ENCODE measurements at places on chromosomes 16 and 17. TPM values are rescaled to one million over a fixed set of nuclear protein-coding genes. Genes with fewer than 3 reads are reported as not detected.

DNA sequence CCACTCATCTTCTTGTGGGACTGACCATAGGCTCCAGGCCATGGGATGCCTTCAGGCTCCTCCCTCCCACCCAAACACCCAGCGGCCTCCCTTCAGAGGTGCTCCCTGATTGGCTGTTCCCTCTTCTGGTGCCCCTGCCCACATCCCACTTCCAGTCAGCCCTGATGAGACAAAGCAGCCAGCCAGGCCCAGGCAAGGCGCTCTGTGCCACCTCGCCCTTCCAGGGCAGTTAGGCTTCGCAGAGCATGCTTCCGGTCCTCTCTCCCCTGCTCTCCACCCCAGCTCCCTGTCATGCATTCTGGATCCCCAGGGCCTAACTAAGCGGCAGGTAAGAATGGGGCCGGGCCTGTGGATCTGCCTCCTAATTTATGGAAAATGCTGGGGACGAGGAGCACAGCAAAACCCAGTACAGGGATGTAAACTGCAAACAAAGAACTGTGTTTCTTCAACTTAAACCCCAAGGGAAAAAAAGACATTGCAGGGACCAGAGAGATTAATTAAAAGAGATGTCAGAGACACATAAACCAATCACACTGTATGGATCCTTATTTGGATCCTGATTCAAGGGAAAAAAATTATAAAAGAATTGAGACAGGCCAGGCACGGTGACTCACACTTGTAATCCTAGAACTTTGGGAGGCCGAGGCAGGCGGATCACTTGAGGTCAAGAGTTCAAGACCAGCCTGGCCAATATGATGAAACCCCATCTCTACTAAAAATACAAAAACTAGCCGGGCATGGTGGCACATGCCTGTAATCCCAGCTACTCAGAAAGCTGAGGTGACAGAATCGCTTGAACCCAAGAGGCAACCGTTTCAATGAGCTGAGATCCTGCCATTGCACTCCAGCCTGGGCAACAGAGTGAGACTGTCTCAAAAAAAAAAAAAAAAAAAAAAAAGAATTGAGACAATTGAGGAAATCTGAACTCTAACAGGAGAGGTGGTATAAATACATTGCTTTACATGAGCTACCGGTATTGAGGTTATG, 26.0 kb downstream of the ZDHHC7 start:
- no peak for DNase-seq
- H3K27ac ChIP-seq, result no peak overlapping the region
- H3K4me3 ChIP-seq, result no peak overlapping the region

FOXN1 gene
- not detected for total RNA-seq

DNA sequence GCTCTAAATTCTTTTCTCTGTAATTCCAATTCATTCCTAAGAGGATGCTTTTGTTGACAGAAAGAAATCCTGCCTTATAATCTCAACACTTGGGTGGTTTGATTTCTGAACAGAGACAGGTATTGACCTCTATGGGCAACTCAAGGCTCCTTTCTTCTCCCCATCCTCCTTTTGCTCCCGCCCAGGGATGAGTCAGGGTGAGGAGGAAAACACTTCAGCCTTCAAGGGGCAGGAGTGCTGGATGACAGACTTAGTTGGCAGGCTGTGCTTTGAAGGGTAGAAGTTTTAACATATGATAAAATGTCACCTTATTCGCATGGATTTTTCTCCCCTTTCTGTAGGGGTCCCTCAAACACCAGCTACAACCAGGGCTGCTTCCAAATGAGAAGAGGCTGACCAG, 16.7 kb upstream of the TOM1L1 start:
- no peak for DNase-seq
- H3K4me1 ChIP-seq, result no peaks in the 10 kb centered on the region
- no peaks in the 10 kb centered on the region for H3K36me3 ChIP-seq
- H3K27ac ChIP-seq, result no peak overlapping the region

ACSM5 gene
- total RNA-seq, result not detected

DNA sequence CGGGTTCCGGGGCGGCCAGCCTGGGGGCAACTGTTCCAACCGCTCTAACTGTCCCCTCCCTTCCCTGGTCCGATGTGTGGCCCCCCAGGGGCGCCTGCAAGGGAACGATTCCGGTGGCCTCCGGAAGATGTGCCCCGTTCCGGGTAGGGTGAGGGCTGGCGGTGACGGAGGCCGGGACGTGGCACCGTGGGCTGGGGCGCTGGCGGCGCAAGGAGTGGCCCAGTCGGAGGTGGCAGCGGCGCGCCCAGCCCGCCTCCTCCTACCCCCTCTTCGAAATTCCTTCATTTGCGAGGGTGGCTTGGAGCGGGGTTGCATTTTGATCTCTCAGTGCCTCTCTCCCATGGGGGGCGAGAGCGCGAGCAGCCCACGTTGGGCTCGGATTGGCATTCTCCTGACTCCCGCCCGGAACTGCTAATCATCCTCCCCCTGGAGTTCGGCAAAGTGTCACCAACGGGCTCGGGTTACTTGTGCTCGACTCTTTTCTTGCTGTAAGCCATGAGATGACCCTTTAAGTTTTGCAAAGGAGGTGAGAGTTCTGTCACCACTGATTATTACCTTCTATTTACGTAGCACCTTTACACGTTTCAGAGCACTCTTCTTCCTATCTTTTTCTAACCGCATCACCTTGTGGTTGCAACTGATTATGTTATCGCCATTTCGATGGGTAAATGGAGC, 622 bp downstream of the NDEL1 start:
- H3K27me3 ChIP-seq, result no peaks in the 10 kb centered on the region
- H3K27ac ChIP-seq, result peak overlapping the region; percentile 100
- peak; percentile 68 for DNase-seq
- H3K36me3 ChIP-seq, result no peaks in the 10 kb centered on the region
- H3K4me1 ChIP-seq, result peaks cover 35% of the 10 kb centered on the region

CHTF8 gene
- 79.4 TPM for total RNA-seq

TEX19 gene
- total RNA-seq, result not detected

DNA sequence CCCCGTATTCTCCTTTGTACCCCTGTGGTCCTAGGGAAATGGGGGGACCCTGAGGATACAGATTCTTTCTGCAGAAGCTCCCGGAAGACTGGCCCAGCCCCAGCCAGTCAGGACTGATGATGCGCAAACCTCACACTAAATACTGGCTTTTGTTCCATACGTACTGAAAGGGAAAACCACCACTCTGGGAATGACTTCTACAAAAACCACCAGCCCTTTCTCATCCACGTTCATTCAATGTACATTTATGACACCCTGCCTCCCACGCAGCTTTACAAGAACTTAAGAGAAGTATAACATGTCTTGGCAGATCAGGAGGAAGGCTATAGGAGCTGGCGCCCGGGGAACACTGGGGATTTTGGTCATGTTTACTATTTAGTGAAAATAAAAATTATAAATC, 70.6 kb downstream of the MARCHF10 start:
- no peak overlapping the region for H3K4me3 ChIP-seq
- no peak overlapping the region for H3K27ac ChIP-seq
- H3K4me1 ChIP-seq, result no peaks in the 10 kb centered on the region
- no peak for DNase-seq
- no peaks in the 10 kb centered on the region for H3K36me3 ChIP-seq

- H3K4me1 ChIP-seq, result peaks cover 51% of the 10 kb centered on the region
- peaks cover 22% of the 10 kb centered on the region for H3K36me3 ChIP-seq
- no peaks in the 10 kb centered on the region for H3K27me3 ChIP-seq
- peak overlapping the region; percentile 83 for H3K4me3 ChIP-seq
- peak overlapping the region; percentile 90 for H3K27ac ChIP-seq
These were observed 2.5 kb downstream of the CORO1A start for GRCh38 chr16:30185683-30186421.

- H3K4me3 ChIP-seq, result no peak overlapping the region
- H3K36me3 ChIP-seq, result no peaks in the 10 kb centered on the region
- DNase-seq, result no peak
- H3K27ac ChIP-seq, result no peak overlapping the region
- no peaks in the 10 kb centered on the region for H3K4me1 ChIP-seq
These were observed 16.4 kb upstream of the WNT3 start for GRCh38 chr17:46834846-46835245.

GRCh38 chr17:42225646-42226045, 31.4 kb upstream of the GHDC start:
- peaks cover 2% of the 10 kb centered on the region for H3K4me1 ChIP-seq
- H3K27ac ChIP-seq, result no peak overlapping the region
- H3K4me3 ChIP-seq, result no peak overlapping the region
- H3K27me3 ChIP-seq, result no peaks in the 10 kb centered on the region
- DNase-seq, result no peak

DNA sequence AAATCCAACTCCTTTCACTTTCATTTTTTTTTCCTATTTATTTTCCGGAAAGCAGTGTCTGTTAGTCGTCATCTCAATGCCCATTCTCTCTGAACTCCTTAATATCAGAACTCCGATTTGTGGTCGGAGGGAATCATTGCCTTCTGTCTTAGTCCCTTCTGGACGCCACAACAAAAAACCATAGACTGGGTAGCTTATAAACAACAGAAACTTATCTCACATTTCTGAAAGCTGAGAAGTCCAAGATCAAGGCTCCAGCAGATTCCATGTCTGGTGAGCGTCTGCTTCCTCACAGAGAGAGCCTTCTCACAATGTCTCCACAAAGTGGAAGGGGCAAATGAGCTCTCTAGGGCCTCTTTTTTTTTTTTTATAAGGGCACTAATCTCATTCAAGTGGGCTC, 296.6 kb upstream of the CDH11 start:
- H3K27ac ChIP-seq, result no peak overlapping the region
- H3K4me1 ChIP-seq, result no peaks in the 10 kb centered on the region
- no peaks in the 10 kb centered on the region for H3K36me3 ChIP-seq
- no peaks in the 10 kb centered on the region for H3K27me3 ChIP-seq

RNF222 gene
- 0.81 TPM for total RNA-seq

CCL14 gene
- total RNA-seq, result not detected

GRCh38 chr16:26697807-26698206, 368.9 kb upstream of the C16orf82 start:
- no peaks in the 10 kb centered on the region for H3K4me1 ChIP-seq
- no peak for DNase-seq
- no peak overlapping the region for H3K27ac ChIP-seq
- no peaks in the 10 kb centered on the region for H3K36me3 ChIP-seq

DNA sequence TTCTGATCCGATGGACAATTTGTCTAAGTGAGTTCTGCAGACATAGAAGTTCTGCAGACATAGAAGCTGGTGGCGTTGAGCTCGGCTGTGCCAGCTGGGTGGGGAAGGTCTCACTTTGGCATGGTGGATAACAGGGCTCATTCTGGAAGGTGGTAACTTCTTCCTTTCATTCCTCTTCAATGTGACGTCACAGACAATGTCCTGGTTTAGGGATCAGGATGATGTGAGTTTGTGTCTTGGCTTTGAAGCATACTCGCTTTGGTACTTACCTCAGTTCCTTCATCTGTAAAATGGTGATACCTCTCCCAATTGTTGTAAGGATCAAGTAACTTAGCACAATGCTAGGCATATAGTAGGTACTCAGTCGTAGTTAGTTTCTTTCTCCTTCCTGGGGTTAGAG, 408.8 kb upstream of the ASIC2 start:
- no peak overlapping the region for H3K27ac ChIP-seq
- no peaks in the 10 kb centered on the region for H3K4me1 ChIP-seq
- H3K36me3 ChIP-seq, result no peaks in the 10 kb centered on the region
- no peak overlapping the region for H3K4me3 ChIP-seq

DNA sequence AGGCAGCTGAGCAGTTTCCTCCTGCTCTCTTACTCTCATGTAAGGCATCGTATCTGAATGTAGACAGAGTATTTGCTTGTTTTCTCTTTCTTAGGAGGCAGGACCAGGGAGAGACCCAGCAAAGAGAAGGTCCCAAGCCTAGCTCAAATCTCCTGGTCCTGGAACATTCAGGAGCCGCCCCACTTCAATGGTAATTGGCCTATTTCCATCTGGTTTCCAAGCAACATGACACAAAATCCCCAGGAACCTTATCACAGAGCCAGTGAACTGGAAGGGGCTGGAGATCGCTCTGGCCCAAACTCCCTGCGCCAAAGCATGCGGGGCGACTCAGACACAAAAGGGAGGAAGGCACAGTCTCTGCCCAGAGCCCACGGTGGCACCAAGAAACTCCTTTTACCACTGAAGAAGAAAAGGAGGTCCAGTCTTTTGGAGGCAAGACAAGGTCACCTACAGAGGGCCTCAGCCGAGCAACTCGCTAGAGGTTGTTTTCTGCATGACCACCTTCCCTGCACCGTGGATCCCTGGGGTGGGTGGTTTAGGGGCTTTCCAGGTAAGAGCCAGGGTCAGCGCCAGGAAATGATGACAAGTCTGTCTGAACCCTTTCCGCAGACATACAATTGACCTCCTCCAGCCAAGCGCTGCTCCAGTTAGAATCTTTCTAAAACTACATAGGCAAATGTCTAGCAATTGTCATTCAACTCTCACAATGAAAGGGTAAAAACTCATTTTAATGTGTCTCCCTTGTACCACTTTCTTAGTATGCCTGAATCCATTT, 394.7 kb downstream of the SOX9 start:
- H3K4me3 ChIP-seq, result no peak overlapping the region
- H3K27ac ChIP-seq, result no peak overlapping the region
- H3K36me3 ChIP-seq, result no peaks in the 10 kb centered on the region
- no peaks in the 10 kb centered on the region for H3K27me3 ChIP-seq
- no peaks in the 10 kb centered on the region for H3K4me1 ChIP-seq

DNA sequence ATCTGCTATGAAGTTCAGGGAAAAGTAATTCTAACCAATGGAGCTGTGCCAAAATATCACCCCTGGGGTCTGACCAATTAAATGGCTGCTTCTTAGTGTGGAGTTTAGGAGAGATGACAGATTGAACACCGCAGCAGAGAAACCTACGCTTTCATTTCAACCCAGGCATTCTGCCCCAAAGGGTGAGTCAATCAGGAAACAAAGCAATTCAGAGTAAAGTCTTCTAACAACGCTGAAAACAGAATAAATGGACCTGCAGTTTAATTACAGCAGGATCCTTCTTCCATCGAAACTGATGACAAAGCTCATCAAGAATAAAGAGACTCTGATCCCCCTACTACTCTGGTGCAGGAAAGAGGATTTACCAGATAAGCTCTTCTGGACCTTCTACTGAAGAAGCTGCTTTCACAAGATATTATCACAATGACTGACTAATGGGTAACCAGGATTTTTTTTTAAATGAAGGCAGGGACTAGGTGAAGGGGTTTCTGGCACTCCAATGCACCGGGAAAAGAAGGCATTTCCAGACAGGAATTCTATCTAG, 16.7 kb downstream of the RFFL start:
- peak overlapping the region; percentile 89 for H3K4me3 ChIP-seq
- peaks cover 2% of the 10 kb centered on the region for H3K36me3 ChIP-seq
- H3K27ac ChIP-seq, result peak overlapping the region; percentile 86
- no peaks in the 10 kb centered on the region for H3K27me3 ChIP-seq
- peak; percentile 39 for DNase-seq
